M059J (cell line): ENCODE measurements at places on chromosomes 5 and 9.

DNA sequence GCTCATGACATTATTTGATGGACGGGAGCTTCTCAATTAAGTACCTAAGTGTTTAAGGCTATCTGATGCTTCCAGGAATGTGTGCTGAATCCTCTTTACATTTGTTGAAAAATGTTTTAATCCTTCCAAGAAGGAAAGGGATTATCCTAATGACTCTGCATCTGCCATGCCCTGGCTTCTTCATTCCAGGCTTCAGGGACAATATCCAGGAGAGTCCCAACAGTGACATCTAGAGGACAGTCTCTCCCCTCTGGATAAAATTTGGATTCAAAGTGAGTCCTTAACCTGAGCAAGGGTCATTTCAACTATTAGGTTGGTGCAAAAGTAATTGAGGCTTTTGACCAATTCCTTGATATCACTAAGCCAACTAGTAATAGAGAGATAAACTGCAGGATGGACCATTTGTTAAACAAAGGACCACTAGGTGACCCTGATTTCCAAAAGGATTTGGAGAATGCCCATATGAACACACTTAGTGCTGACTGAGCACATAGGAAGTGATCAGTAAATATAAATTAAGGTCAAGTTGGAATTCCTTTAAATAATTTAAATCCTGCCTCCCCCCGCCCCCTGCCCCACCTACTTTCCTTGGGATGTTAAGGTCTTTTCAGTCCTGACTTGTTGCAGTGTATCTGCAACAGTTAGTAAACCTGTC is 19.1 kb downstream of the TNFSF8 start:
- DNase-seq = peak; percentile 77

DNA sequence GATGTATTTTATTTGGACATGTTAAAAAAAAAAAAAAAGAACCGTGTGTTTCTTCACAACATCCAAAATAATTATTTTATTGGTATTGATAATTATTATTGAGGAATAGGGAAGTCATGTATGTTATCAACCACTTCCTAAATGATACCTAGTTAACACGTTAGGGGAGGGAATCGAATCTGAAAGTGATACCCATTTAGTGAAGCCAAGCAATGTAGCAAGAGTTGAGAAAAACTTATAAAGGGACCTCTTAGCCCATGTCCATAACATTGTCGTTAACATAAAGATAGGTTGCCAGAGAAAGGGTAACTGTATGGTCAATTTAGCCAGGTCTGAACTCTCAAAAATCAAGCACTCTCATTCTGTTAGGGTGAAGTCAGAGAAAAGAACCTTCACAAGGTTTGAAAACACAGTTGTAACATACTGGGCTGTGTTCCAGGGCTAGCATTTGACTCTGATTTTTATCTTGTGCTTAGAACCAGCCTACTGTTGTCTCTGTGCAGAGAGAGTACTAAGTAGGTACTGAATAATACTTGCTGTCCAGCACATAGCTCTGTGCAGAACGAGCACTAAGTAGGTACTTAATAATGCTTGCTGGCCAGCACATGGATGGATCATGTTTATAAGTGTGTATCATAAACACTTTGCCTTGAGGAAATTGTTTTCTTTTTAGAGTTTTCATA is 60.4 kb downstream of the GHR start:
- DNase-seq = no peak

DNA sequence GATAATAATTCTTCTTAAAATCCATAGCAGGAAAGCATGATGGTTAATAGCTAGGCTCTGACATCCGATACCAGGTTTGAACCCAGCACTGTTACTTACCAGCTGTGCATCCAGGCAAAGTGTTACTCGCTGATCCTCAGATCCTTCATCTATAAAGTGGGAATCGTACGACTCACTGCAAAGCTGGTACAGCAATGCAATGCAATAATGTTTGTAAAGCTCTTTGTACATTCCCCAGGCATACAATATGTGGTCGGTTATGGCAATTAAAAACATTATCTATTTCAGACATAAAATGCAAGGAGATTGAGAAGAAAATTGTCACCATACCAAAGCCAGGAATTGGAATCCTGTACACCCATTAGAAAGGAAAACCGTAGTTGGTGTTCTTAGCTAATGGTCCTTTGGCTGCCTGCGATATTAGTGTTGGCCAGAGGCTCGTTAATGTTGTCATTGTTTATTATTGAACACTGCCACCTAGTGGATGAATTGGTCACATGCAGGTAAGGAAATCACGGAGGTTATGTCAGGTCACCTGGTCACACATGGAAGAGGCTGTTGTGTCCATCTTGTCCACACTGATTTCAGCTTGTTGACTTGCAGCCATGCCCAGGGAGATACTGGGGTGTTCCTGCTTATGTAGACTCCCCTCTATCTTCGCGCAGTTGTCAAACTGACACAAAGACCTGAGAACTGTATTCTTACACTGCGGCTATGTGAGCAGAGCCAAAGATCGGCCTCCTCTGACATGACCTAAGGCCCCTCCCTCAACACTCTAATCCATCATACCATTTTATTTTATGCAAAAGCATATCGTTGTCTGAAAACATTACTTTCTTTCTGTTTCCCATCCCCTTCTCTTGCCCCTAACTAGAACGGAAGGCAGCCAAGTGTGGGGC is 87.5 kb upstream of the PPP2R2B start:
- peak; percentile 74 for DNase-seq

DNA sequence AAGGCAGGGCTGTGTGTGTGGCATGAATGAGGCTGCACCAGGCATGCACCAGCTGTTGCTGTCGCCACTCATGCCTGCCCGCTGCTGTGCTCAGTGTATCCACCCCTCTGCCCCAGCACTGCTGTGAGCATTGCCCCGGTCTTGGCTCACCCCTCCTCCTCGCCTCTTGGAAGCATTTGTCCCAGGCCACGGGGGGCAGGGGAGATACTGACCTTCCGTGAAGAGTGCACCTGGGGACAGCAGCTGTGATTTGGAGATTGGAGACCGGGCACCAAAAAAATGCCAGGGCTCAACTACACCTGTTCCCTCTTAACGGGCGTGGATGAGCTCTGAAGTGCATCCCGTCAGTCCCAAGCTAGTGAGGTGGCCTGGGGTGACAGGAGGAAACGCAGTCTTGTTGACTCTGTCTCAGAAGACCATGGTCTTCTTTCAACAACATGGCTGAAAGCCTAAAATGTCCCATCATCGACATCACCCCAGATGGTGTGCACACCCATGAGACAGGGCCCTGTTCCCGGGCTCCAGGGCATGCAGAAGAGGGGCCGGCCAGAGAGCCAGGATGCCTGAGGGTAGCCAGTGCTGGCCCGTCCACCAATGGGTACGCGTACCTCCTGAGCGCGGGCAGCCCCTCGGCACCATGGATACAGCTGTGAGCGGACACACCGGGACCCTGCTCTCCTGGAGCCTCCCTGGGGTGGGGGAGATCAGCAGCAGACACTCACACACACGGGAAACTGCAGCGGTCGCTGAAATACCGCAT is 115.8 kb downstream of the COL5A1 start:
- DNase-seq = no peak

DNA sequence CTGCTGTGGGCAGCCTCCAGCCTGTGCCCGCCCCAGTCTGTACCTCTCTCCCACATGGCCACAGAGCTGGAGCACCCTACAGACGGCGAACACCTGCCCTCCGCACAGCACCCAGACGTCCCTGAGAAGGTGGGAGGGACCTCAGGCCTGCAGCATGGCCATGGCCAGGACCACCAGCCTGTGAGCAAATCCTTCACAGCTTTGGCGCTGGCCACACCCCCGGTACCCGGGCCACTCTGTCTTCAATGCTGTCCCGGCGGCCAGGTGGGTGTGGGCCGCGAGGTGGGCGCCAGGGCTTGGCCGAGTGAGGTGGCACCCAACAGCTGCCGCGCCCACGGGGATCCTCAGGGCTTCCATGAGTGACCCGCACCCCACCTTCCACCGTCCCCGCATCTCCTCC is 18.7 kb downstream of the NOTCH1 start:
- no peak for DNase-seq

DNA sequence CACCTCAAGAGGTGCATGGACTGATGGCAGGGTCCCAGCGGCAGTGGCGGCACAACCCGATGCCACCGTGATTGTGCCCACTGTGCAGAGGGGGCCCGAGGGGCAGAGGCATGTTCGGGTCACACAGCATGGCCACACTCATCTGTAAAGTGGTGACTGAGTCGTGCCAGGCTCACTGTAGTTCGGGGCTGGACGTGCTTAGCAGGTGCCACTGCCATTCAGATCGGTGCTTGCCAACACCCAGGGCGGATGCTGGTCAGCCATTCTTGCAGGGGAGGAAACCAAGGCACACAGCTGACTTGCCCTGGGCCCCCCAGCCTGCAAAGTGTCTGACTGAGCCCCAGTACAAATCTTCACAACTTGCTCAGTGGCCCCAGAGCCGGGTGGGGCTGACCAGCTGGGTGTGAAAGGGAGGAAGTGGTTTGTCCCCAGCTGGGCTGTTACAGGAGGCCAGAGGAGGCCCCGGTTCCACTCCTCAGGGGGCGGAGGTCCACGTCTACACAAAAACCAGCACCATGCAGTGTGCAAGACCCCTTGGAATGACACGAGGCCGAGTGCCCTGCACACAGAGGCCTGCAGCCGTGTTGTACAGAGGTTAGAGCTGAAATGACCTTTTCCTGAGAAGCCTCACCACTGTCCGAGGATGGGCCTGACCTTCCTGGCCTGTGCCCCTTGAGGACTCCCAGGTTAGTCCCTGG is 17.9 kb downstream of the FGD3 start:
- DNase-seq = no peak

- DNase-seq = no peak
Observed at GRCh38 chr5:31478901-31479300, 53.0 kb downstream of the DROSHA start.

GRCh38 chr5:61783481-61783880 is 451.4 kb downstream of the ZSWIM6 start:
- DNase-seq = no peak

- peak; percentile 3 for DNase-seq
Observed at GRCh38 chr5:93654676-93655075, 71.7 kb downstream of the NR2F1 start.

GRCh38 chr9:14293801-14294200 is 20.1 kb downstream of the NFIB start:
- DNase-seq = no peak
